Epithelial cell of proximal tubule (primary cell): ENCODE measurements at places on chromosomes 3 and 15. TPM values are rescaled to one million over a fixed set of nuclear protein-coding genes. Genes with fewer than 3 reads are reported as not detected.

- no peak for DNase-seq
Measured at GRCh38 chr3:27093771-27094170, 275.4 kb downstream of the NEK10 start.

DNA sequence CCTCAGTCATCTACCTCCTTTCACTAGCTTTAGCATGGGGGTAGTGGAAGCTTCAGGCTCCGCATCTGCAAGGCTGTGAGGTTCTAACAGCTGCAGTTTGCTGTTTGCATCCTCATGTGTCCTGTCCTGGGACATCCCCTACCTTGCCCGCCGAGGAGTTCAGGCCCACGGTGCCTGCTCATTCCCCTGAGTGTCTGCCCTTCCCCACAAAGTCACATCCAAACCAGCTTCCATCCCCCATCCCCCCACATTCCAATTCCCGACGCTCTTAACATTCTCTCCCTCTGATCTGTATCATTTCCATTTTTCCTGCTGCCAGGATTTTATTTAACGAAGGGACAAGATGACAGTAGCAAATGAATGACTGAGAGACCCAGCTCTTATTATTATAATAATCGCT lies 43.8 kb downstream of the HRH1 start:
- DNase-seq = no peak

DNA sequence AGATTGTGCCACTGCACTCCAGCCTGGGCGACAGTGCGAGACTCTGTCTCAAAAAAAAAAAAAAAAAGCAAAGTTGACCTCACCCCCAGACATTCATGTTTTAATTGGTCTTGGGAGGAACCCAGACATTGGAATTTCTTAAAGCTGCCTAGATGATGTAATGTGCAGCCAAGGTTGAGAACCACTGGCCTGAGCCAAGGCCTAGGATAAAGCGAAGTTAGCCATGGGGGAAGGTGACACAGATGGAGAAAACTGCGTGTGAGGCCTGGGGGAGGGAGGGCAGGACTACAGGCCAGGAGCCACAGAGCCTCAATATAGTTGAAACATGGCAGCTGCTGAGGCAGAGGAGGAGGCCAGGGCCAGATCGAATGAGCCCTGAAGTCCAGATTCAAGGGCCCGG lies 21.0 kb downstream of the GLB1 start:
- peak; percentile 42 for DNase-seq

DNA sequence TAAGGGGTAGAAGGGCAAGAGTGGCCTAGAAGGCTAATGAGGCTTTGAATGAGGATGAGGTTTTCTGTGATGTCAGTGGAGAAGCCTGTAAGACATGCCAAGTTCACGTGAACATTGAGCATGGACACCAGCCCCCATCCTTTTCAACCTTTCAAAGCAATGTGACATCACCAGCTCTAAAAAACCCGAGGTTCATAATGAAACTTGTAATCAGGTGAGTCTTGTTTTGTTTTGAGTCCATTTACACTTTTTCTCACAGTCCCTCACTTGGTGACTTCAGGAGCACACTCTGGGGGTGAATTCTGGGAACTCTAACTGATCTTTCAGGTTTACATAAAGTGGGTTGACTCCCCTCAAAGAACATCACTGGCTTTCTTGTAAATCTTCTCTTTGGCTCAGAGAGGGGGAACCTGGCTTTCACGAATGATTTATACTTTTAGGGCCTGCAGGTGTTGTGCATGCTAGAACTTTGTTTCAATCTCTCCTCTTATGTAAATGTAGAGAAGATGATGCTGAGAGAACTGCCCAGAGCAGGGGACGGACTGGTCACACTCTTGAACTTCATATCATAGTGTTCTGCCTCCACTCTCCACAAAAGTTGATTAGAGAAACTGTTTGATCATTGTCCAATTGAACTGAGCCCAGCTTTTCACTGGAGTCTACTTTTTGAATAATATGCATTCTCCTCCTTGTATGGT lies 224.7 kb upstream of the SATB1 start:
- no peak for DNase-seq

DNA sequence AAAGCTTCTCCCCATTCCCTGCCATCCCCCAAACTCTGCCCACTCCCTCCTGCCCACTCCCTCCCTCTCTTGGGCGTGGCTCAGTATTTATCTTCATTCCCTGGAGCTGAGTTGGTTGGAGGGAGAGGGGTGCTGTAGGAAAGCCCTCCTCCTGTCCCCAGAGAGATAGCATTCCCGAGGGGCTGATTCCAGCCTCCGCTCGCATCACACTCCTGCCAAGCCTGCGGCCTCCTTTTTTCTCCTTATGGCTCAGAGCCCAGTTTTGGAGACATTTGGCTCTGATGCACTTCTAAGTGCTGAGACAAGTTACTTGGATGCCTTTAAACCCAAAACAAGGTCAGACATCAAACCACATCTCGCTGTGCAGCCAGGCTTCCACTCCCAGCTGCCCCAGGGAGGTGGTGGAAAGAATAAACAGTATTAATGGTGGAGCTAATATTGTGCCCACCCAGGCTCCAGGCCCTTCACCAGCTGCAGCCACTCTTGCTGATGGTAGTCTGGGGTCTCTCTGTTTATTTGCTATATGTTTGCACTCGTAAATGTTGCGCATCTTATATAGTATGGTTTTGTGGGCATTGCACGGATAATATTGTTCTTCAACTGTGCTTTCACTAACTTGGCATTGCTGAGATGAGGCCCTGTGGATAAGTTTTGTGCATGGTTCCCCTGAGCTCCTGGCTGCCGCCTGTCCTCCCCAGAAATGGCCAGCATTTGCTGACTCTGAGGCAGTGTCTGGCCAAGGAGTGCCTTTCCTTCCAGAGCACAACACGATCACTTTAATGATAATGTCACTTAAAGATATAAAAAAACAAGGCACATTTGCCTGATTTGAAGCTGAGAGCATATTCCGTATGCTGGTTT lies 157.2 kb downstream of the LRRC28 start:
- DNase-seq = no peak

DNA sequence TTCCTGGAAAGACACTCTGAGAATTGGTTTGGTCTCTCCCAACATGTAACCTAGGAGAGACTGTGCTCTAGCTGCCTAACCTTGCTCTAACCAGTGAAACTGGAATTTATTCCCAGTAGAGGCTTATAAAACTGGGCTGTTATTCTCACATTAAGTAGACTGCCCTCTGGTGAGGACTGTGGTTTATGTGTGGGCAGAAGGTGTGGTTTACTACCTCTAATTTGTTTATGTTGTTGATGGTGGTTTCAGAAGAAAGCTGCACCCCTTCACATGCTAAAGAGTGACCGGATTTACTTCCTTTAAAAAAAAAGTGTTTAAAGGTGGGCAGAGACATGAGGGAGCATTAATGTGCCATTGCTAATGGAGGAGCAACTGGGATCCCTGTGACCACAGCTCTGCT lies 273.2 kb downstream of the MECOM start:
- DNase-seq = peak; percentile 30

DNA sequence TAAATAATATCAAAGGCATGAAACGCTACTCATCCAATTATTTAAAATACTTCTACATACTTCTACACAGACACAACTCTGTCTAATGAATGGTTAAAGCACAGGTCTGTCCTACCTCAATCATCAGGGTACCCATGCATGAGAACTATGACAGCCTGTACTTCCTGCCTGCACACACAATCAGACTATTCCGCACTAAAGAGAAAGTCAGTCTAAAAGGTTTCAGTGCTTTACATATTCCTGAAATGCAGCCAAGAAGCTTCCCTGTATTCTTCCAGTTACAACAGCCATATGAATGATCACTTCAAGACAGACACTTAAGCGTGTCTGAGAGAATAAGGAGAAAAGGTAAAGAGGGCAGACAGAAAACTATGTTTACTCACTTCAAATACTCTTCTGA lies 58.8 kb downstream of the TUBGCP4 start:
- DNase-seq = no peak

- DNase-seq = no peak
Measured at GRCh38 chr3:176561826-176562225, 635.5 kb downstream of the TBL1XR1 start.

DNA sequence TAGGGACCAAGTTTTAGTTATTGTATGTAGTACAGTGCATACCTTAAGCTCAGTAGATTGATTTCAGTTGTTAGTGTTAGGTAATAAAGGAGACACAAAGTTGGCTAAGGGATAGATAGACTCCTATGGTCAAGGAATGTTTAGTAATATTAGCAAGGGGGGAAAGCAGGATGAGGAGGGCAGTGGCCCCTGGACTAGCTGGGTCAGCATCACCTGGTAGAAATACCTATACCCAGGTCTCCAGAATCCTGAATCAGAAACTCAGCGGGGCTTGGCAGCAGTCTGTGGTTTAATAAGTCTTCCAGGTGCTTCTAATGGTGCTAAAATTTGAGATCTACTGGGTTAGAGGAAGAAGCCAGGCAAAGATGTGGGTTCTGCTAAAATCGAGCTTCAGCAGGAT lies 35.0 kb downstream of the BBX start:
- DNase-seq = no peak

GRCh38 chr15:95174301-95175259 lies 943.2 kb downstream of the MCTP2 start:
- DNase-seq = peak; percentile 83

GRCh38 chr3:71447197-71447596 lies 136.3 kb downstream of the FOXP1 start:
- no peak for DNase-seq

P2RY1 gene
- total RNA-seq = 0.06 and 0.51 TPM in 2 replicates

TPRG1 gene
- total RNA-seq = not detected in 2 replicates
